ENCODE measurements at places on chromosomes 3 and 15. TPM values are rescaled to one million over a fixed set of nuclear protein-coding genes. Genes with fewer than 3 reads are reported as not detected.

- H3K4me1 ChIP-seq, result peaks cover 49% of the 10 kb centered on the region
- no peaks in the 10 kb centered on the region for H3K36me3 ChIP-seq
- peaks cover 74% of the 10 kb centered on the region for H3K27me3 ChIP-seq
- peak; percentile 35 for DNase-seq
Measured at GRCh38 chr15:37098468-37099318, 1.7 kb downstream of the MEIS2 start.

DNA sequence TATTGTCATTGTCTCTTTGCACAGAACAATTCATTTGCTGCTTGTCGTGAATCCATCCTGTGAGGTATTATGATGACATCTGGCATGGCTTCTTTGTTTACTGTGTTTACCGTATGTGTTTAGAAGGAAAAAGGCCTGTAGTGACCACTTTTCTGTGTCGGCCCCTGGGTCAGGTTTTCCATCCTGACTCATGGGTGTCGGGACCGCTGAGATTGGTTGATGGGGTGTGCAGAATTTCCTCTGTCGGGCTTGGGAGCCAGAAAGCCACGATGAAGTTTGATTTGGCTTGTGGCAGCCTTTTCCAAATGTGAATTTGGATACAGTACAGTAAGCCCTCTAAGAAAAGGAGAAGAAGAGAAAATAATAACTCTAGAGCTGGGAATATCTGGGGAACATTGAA lies 113.5 kb downstream of the FNDC3B start:
- H3K4me3 ChIP-seq, result no peak overlapping the region
- H3K27me3 ChIP-seq, result no peaks in the 10 kb centered on the region
- no peak for DNase-seq
- no peaks in the 10 kb centered on the region for H3K36me3 ChIP-seq
- peaks cover 17% of the 10 kb centered on the region for H3K4me1 ChIP-seq

EFCAB12 gene
- total RNA-seq, result 3.4 TPM

- H3K27me3 ChIP-seq, result no peaks in the 10 kb centered on the region
- no peaks in the 10 kb centered on the region for H3K36me3 ChIP-seq
- H3K4me3 ChIP-seq, result no peak overlapping the region
- H3K4me1 ChIP-seq, result no peaks in the 10 kb centered on the region
- DNase-seq, result no peak
Measured at GRCh38 chr3:145251311-145251710, 909.7 kb downstream of the PLOD2 start.

ZPLD1 gene
- total RNA-seq, result not detected

DNA sequence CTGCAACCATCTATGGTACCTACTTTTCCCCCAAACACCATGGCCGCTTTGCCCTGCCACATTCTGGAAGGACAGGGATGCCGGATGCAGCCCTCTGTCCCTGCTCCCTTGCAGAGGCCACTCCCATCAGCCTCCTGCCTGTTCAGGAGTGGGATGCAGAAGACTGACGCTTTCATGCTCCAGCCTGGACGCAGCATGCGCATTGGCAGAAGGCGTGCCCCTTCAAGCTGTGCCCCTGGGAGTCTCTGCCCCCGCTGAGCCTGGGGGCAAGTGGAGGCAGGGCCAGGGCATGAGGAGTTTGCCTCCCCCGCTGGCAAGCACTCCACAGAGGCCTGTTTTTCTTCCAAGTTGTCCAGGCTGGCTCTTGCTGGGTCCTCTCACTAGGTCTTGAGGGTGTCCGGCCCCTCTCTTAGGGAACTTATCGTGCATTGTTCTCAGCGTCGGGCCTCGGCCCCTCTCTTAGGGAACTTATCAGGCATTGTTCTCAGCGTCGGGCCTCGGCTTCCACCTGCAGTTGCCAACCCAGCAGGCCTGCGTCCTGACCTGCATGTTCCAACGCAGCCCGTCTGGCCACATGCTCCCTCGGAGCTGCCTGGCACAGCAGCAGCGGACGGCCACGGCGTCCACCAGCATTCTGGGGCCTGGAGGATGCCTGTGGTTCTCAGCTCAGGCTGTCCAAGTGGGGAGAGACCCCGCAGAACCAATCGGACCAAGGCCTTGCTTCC lies 14.6 kb upstream of the SNRPA1 start:
- no peaks in the 10 kb centered on the region for H3K4me1 ChIP-seq
- no peak overlapping the region for H3K4me3 ChIP-seq
- H3K36me3 ChIP-seq, result no peaks in the 10 kb centered on the region
- DNase-seq, result peak; percentile 28
- no peaks in the 10 kb centered on the region for H3K27me3 ChIP-seq

HIGD2B gene
- 0.28 TPM for total RNA-seq

GRCh38 chr15:70383856-70384255 lies 286.1 kb upstream of the TLE3 start:
- no peak for DNase-seq
- H3K4me3 ChIP-seq, result no peak overlapping the region
- no peaks in the 10 kb centered on the region for H3K4me1 ChIP-seq
- no peaks in the 10 kb centered on the region for H3K27me3 ChIP-seq
- no peaks in the 10 kb centered on the region for H3K36me3 ChIP-seq

SI gene
- total RNA-seq, result not detected

DNA sequence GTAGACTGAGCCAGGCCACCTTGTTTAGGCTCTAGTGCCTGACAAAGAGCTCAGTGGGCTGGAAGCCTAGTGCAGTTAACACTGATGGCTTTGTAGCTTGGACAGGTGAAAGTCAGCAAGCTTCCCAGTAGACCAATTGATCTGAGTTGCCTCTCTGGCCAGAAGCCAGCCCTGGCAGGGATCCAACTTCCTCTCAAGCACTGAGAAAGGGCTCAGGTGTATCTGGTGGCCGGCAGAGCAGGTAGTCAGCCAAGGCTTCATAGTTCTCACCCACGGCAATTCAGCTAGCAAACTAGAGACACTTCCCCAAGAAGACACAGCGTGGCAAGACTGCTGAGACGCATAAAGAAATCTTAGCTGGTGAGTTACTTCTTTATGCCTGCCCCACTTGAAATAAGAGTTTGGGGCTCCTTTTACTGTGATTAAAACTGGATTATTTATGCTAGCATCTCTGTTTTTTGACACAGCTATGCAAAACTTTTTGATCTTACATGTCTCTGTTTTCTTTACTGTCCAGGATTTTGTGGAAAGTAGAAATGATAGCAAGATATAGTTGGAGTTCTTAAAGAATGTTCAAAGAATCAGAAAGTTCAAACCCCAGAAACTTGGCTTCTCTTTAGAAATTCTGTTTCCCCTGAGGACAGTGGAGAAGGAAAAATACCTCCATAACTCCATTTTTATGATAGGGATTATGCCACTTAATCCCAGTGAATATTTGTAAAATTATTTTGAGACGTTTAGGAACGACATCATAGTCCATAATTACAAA lies 8.4 kb upstream of the CA12 start:
- H3K27me3 ChIP-seq, result no peaks in the 10 kb centered on the region
- no peak overlapping the region for H3K4me3 ChIP-seq

INKA1 gene
- 0.87 TPM for total RNA-seq

GRCh38 chr3:27467545-27467944 lies 16.6 kb downstream of the SLC4A7 start:
- no peak overlapping the region for H3K4me3 ChIP-seq
- H3K27me3 ChIP-seq, result no peaks in the 10 kb centered on the region
- peak; percentile 65 for DNase-seq
- H3K27ac ChIP-seq, result no peak overlapping the region
- H3K36me3 ChIP-seq, result peaks cover 2% of the 10 kb centered on the region
- H3K4me1 ChIP-seq, result no peaks in the 10 kb centered on the region

- H3K27ac ChIP-seq, result no peak overlapping the region
- no peaks in the 10 kb centered on the region for H3K36me3 ChIP-seq
- H3K4me3 ChIP-seq, result no peak overlapping the region
- H3K4me1 ChIP-seq, result peaks cover 4% of the 10 kb centered on the region
Measured at GRCh38 chr3:14228681-14229470, 50.3 kb downstream of the LSM3 start.

- peaks cover 31% of the 10 kb centered on the region for H3K4me1 ChIP-seq
- no peak overlapping the region for H3K4me3 ChIP-seq
- DNase-seq, result no peak
- H3K27me3 ChIP-seq, result no peaks in the 10 kb centered on the region
Measured at GRCh38 chr3:49359623-49360022, 1.5 kb upstream of the GPX1 start.

RASGRF1 gene
- not detected for total RNA-seq
